ENCODE measurements at places on chromosomes 4 and X.

- no peak for DNase-seq
Observed at GRCh38 chr4:154516318-154517029, 24.9 kb upstream of the DCHS2 start.

DNA sequence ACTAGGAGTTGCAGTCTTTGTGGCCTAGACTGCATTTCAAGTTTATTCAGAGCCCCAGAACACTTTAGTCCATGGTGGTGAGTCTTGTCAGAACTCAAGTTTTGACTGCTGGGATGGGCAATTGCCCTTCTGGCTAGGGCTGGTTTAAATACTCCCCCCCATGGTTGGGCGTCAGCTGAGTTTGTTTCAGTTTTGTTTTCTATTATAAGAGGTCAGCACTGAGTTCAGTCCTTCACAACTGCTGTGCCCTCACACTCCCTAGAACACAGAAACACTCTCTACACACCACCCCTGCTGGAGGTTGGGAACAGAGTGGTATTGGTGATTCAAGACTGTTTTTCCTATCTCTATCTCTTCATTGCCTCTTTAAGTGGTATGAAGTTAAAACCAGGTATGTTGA lies 217.0 kb downstream of the GUCY2F start:
- DNase-seq: no peak

DNA sequence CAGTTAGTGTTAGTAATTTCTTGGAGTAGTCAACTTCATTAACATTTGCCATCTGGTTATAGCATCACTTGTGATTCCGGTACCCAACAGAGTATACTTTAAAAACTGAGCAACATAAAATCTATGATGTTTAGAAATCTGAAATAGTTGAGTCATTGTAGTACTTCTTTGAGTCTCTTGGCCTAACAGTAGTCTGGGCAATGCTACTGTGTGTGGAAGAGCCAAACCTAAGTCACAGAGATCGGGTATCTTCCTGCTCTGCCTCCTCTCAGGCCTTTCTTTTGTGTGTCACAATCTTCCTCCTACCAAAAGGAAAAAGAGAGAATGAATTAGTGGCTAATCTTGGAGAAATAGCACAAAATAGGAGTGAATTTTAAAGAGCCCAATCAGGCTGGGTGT lies 25.5 kb downstream of the DCUN1D4 start:
- DNase-seq: no peak

DNA sequence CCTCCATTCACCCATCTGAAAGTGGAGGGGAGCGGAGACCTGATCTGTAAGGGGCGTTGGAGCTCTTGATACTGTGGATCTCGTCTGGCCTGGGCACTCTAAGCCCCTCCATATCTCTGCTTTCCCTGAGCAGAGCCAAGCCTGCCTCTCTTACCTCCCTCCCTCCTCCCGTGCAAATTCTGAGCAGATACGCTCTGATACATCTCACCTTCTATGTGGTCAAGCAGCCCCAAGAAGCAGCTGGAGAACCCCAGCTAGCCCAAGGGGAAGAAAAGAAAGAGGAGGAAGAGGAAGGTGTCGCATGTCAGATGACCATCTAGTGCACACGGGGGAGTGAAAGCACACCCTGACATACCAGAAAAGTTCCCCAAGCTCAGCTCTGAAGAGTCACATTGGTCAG lies 1.9 kb upstream of the DGAT2L6 start:
- DNase-seq: no peak

GRCh38 chr4:7652006-7652405 lies 217.3 kb upstream of the PSAPL1 start:
- no peak for DNase-seq

DNA sequence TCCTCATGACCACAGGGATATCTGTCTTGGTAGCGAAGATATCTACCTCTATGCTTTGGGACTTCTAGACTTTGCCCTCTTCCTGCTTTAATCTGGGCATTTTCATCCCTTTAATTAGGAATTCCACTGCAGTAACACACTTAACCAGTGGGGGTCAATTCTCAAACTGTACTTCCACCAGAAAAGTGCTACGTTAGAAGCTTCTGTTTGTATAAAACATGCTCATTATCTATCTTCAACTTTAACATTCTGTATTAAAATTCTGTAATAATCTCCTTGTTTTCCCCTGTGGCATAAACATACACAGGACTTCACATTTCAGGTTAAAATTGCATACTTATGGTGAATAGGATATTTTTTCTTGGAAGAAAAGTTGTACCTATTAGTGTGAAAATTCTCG lies 105.6 kb downstream of the AMMECR1 start:
- DNase-seq: no peak
